Dermis microvascular lymphatic vessel endothelial cell (primary cell): ENCODE measurements at places on chromosomes 3 and 15. TPM values are rescaled to one million over a fixed set of nuclear protein-coding genes. Genes with fewer than 3 reads are reported as not detected.
A peak's percentile ranks its signal among the peaks of the same experiment; 100 is the strongest.

DNA sequence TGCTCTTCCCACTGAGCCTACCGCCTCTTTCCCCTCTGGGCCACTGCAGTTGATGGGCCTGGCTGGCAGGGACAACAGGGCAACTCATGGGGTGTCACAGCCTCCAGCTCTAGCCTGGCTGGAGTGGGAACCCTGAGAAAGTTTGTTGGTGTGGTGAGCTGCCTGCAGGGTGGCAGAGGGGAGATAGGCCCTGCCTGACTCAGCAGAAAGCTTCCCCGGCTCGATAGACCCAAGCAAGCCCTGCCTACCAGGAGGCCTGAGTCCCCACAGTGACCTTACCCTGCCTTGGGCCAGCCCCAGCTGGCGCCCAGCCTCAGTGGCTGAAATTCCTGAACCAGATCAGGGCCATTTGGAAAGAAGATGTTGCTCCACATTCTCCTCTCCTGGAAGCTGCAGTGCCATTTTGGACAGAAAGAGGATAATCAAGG is 29.4 kb downstream of the ABTB1 start:
- no peak for DNase-seq

- DNase-seq: peak; percentile 89
These were observed 1.5 kb upstream of the PPP1R2 start for GRCh38 chr3:195544634-195545033.

GRCh38 chr3:120425572-120426250 is 25.1 kb downstream of the FSTL1 start:
- DNase-seq: no peak

- DNase-seq: no peak
These were observed 75.2 kb downstream of the LIPC start for GRCh38 chr15:58506783-58507668.

- DNase-seq: no peak
These were observed 235.5 kb downstream of the THSD4 start for GRCh38 chr15:71350622-71351378.

RARRES1 gene
- 1.7 and 3.4 TPM in 2 replicates for total RNA-seq

ISLR2 gene
- under 0.01 and 0.25 TPM in 2 replicates for total RNA-seq

SUCNR1 gene
- not detected in 2 replicates for total RNA-seq

TEX55 gene
- not detected in 2 replicates for total RNA-seq

UMPS gene
- 22.0 and 25.7 TPM in 2 replicates for total RNA-seq

SYNM gene
- total RNA-seq: 54.2 and 105 TPM in 2 replicates

DNA sequence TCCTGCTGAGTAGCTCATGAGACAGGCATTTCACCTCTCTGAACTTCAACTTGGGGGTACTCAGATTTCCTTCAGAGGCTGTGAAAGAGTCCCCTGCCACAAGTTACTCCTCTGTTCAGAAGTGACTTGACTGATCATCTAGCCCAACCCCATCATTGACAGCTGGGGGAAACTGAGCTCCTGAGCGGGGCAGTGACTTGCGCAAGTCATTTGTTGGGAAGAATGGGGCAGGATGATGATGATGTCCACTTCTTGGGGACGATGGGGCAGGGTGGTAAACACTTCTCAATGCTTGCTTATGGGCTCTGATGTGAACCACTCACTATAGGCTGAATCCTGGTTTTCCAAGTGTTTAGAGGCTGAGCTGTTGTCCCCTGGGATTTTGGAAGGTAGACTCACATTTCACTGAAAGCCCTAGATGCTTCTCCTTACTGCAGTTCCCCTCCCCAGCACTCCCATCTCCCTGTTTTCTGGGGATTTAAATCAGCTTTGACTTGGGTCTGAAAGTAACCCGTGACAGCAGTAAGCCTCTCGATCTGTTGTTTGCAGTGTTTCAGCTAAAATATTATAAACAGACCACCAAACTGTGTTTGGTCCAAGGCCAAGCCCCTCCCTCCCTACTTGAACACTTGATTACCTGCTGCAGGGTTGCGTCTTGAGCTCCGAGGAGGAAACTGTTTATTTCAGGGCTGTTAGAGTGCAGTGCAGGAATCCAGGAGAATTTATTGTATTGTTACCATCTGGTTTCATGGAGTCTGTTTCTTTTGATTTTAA is 25.1 kb downstream of the SMAD3 start:
- DNase-seq: no peak

DNA sequence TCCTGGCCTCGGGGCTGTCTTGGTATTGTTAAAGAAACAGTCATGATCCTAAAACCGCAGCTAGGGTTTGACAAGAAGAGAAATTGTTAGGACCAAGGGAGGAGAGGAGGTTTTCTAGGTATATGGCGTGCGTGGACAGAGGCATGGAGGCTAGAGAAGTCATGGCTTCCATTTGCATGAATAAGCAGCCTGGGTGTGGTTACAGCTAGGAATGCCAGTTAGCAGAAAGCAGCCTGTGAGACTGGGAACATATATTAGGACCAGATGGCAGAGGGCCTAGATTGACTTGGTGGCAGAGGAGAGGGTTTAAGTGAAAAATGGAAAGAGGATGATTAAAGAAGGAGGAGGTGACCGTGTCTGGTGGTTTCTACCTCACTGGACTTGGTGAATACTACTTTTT is 573.6 kb upstream of the ARRDC4 start:
- DNase-seq: no peak

- no peak for DNase-seq
These were observed 68.9 kb downstream of the KLF15 start for GRCh38 chr3:126288314-126288713.
